CD4-positive, CD25-positive, alpha-beta regulatory T cell (primary cell): ENCODE measurements at places on chromosomes 6 and 20. TPM values are rescaled to one million over a fixed set of nuclear protein-coding genes. Genes with fewer than 3 reads are reported as not detected.
A peak's percentile ranks its signal among the peaks of the same experiment; 100 is the strongest.

SLC22A16 gene
- total RNA-seq = 0.54 TPM

DNA sequence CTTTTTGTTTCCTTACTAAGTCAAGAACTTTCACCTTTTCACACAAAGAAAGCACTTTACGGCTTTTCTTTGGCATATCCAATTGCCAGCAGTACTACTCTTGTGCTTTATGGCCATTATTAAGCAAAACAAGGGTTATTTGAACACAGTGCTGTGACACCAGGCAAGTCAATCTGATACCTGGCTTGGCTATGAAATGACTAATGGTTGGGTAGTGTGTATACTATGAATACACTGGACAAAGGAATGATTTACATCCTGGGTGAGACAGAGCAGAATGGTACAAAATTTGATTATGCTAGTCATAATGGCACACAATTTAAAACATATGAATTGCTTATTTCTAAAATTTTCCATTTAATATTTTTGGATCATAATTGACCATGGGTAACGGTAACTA, 22.1 kb upstream of the ADGRF1 start:
- DNase-seq = no peak

TMEM170B gene
- 0.27 TPM for total RNA-seq

GRCh38 chr20:18403269-18403668, 63.6 kb downstream of the DZANK1 start:
- DNase-seq = no peak

GRCh38 chr6:105135056-105135455, 44.8 kb downstream of the POPDC3 start:
- DNase-seq = no peak

HTR1E gene
- not detected for total RNA-seq

GRCh38 chr20:41177636-41178035, 40.3 kb downstream of the PLCG1 start:
- DNase-seq = no peak

DNA sequence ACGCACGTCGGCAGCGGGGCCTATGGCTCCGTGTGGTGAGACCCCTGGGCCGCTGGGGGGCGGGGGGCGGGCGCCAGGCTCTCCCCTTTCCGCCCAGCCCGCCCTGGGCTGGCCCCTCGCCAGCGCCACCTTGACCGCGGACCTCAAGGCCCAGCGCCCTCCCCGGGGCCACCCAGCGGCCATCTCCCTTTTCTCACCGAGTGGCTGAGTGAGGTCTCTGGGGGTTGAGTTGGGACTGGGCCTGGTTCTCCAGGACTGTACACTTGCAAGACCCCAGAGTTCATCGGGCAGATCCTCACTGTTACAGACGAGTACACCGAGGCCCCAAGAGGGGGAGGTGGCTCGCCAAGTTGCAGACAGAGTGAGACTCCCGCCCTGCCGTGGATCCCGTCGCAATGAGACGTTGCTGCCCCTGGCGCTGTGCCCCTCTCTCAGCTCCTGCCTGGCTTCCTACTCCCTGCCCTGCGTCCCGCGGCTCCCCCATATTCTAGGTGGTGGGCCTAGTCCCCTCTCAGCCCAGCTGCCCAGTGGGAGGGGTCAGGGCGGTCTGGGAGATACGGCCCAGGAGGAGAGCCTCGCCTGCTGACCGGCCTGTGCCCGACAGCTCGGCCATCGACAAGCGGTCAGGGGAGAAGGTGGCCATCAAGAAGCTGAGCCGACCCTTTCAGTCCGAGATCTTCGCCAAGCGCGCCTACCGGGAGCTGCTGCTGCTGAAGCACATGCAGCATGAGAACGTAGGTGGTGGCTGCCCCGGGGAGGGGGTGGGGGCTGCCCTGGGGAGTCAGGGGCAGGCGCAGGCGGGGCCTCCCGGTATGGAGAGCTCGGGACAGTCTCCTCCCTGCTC, 576 bp downstream of the MAPK13 start:
- peak; percentile 78 for DNase-seq
